GM12864 (cell line): ENCODE measurements at places on chromosomes 4 and X.

GRCh38 chrX:40912166-40912565 lies 173.1 kb upstream of the USP9X start:
- no peak for DNase-seq

GRCh38 chr4:158726633-158727032 lies 3.4 kb upstream of the PPID start:
- no peak for DNase-seq

DNA sequence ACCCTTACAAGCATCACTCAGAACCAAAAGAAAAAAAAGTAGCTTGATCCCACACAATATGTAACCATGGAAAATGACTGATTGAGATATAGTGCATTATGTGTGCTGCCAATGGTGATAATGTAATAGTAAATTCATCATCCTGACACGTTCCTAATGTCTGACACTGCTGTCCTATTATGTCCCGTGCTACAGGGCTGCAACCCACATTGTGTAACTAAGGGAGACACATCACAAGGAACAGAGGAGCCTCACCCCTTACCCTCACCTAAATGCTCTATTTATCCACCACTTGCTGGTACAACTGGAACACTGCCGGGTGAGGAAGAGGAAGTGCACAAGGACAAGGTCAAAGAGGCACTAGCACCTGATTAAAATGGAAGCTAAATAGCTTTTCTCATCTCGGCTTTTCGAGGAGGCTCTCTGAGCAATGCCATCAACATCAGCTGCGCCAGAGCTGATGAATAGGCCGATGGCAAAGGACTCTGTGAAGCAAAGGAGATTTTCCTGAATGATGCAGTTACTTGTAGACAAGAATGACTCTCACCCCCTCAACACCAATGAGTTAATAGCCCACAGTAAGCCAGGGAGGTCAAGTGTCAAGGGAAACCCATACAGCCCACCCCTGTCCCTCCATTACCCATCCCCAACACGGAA lies 181.6 kb downstream of the HNRNPD start:
- DNase-seq: no peak

GRCh38 chr4:119116925-119117900 lies 18.4 kb upstream of the MYOZ2 start:
- DNase-seq: no peak

DNA sequence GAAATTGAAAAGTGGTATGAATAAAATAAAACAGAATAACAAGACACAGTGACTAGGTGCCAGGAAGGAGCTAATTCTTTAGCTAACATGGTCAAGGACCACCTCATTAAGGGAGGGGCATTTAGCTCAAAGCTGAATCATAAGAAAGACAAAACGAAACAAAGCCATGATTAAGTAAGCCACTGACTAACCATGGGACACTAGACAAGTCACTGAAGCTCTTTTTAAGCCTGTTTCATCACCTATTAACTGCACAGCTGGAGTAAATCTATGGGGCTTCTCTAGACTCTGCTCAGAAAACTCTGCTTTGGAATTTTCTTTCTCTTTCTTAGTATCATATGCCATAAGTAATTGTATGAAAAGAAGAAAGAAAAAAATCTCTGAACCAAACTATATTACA lies 49.8 kb upstream of the C1QTNF7 start:
- DNase-seq: no peak

GRCh38 chrX:12953420-12953819 lies 21.5 kb upstream of the TMSB4X start:
- DNase-seq: no peak

GRCh38 chr4:86452924-86453531 lies 93.2 kb upstream of the MAPK10 start:
- no peak for DNase-seq

- no peak for DNase-seq
Observed at GRCh38 chr4:24800325-24800895, 5.0 kb downstream of the SOD3 start.
